ENCODE measurements at places on chromosomes 5 and 9. TPM values are rescaled to one million over a fixed set of nuclear protein-coding genes. Genes with fewer than 3 reads are reported as not detected.

Gene PCBD2
- total RNA-seq = 28.9 TPM

- no peak for DNase-seq
Observed at GRCh38 chr5:126482591-126482990, 59.4 kb downstream of the GRAMD2B start.

DNA sequence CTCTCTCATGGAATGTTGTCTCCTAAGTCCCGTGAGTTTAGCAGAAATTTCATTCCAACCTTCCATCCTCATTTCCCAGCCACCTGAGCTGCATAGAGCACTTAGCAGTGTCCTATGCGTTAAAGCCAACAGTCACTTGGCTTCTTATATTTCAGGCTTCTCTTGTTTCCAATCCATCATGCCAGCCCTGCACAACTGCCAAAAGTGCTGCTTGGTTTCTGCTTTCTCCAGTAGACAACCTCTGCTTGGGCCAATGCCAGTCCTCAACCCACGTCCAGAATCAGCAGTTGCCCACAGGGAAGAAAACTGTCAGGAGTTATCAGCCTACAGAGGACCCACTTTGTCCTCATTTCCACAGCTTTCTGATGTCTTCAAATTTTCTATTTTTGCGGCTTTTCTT is 42.5 kb downstream of the KCNIP1 start:
- peak; percentile 47 for DNase-seq

Gene FAXDC2
- 24.1 TPM for total RNA-seq

Gene SUSD3
- total RNA-seq = 0.56 TPM

Gene C6
- total RNA-seq = 90.3 TPM

DNA sequence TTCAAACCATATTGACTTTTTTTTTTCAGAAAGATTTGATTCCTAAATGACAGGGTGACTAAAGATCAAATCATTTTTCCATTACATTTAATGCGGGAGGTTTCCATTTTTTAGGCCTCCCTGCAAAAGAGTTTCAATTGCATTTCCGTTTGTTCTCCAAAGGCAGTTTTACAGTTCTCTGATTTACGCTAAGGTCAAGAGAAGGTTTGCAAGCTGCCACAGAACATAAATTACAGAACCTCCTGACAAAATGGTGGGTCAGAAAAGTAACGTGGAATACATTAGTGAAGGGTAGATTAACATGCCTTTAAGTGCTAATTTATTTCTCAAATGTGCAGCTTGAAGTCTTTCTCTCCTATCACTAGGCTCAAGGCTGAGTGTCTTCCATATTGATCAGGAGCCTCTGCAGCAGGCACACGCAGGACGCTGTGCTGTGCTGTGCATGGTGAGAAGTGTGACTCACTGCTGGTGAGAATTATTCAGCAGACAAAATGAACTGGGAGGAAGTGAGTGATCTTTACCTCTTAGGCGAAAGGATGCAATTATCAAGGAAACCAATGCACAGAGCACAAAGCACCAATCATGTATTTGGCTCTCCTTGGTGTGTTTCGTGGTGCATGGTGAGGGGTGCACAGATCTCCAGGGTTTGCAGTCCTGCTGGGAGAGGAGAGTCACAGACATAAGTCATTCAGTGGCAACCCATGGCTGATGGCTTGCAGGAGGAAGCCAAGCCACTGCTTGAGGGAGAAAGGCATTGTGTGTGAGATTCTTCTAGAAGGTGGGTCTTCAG is 136.3 kb downstream of the TENT4A start:
- DNase-seq = no peak

GRCh38 chr5:74595143-74595925 is 45.2 kb downstream of the ENC1 start:
- DNase-seq = no peak

DNA sequence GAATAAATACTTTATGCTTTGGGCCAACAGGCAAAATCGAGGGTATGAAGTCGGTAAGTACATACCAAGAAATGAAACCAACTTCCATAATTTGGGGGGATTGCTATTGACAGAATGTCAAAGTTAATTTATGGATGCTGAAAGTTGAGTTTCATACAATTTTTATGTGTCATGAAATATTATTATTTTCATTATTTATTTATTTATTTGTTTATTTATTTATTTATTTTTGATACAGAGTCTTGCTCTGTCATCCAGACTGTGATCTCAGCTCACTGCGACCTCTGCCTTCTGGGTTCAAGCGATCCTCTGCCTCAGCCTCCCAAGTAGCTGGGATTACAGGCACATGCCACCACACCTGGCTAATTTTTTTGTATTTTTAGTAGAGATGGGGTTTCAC is 4.5 kb upstream of the GMCL2 start:
- no peak for DNase-seq

Gene IZUMO3
- not detected for total RNA-seq

- DNase-seq = peak; percentile 75
Observed at GRCh38 chr5:140633021-140633471, at the start of gene CD14. CD14 (minus strand) TSS chr5:140633175; CDS start chr5:140633071, 104 bp downstream.

Gene LCN15
- not detected for total RNA-seq

Gene GZMA
- total RNA-seq = 1.0 TPM

Gene SARDH
- total RNA-seq = 0.94 TPM

DNA sequence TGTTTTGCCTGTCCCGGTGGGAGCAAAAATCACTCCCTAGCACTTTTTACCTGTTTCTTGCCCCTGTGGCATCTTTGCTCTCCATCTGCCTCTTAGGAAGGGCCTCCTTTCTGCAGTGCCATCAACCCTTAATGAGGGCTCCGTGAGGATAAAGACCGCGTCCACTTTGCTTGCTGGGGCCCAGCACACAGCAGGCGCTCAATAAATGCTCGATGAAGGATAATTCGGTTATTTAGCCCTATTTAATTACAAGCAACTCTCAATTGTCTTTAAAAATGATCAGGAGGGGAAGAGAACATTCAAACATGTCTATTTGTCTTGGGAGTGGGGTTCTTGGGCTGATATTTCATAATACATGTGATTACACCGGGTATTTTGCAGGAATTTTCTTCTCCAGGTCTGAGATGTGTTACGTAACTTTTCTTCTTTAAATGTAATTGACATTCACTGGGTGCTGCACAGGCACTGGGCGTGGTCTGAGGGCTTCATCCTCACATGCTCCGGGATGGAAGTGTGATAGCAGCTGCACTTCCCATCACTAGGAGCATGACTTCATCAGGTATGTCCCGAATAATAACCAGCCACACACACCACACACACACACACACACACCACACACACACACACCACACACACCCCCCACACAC is 19.8 kb upstream of the NTNG2 start:
- DNase-seq = no peak

- DNase-seq = no peak
Observed at GRCh38 chr5:58666598-58667581, 84.0 kb downstream of the RAB3C start.

Measured in Right ventricle myocardium superior (tissue), 1 donor.